Spleen (tissue), 13 donors: ENCODE measurements at places on chromosomes 5 and 9. TPM values are rescaled to one million over a fixed set of nuclear protein-coding genes. Genes with fewer than 3 reads are reported as not detected.
A peak's percentile ranks its signal among the peaks of the same experiment; 100 is the strongest.

Gene MATR3
- 170 TPM for total RNA-seq

Gene PTPDC1
- 6.0 TPM for total RNA-seq

Gene ITK
- total RNA-seq: 50.8 TPM

Gene C7
- 244 TPM for total RNA-seq

Gene TEX48
- total RNA-seq: not detected

Gene ABO
- 2.7 TPM for total RNA-seq

Gene EFNA5
- 23.4 TPM for total RNA-seq

Gene HSPB3
- not detected for total RNA-seq

Gene NPM1
- total RNA-seq: 572 TPM

Gene SPRY4
- total RNA-seq: 21.2 TPM

Gene TPRN
- total RNA-seq: 6.7 TPM

Gene SPATA31C1
- not detected for total RNA-seq

GRCh38 chr5:150513375-150514309 lies 5.7 kb downstream of the NDST1 start:
- H3K4me3 ChIP-seq: no peak overlapping the region
- no peak for DNase-seq
- no peaks in the 10 kb centered on the region for H3K27me3 ChIP-seq
- peak overlapping the region; percentile 81 for H3K27ac ChIP-seq
- H3K4me1 ChIP-seq: peaks cover 76% of the 10 kb centered on the region

DNA sequence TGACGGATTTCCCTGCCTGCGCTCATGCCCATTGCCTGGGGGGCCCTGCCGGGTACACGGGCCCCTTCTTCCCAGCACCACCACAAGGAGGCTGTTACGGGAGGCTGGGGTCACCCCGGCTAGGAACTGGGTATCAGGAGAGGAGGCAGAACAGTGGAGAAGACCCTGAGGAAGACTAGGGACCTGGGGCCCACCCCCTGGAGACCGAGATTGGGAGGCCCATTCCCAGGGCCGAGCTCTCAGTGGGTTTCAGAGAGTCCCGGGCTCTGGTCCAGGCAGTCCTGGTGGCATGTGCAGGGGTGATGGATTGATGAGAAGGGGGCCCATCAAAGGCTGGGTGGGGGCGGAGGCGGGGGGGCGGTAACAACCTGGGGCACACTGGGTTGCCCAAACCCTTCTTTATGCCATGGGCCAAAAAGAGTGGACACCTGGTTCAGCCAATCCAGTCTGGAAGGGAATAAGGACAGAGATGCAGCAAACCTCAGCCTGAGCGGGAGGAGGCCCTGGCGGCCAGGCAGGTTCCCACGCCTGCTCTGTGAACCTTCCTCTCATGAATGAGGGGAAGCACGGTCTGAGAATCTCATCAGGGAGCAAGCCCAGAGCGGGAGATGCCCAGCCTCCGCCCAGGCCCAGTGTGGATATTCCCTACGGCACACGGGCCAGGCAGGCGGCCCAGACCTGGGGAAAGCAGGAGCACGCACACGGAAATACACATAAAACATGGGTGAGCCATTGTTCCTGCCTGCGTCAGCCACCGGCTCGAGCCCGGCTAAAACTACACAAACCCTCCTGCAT lies 785 bp upstream of the P4HA2 start:
- no peaks in the 10 kb centered on the region for H3K36me3 ChIP-seq
- DNase-seq: peak; percentile 71
- H3K27me3 ChIP-seq: peaks cover 20% of the 10 kb centered on the region
- peak overlapping the region; percentile 75 for H3K4me3 ChIP-seq

- DNase-seq: no peak
- H3K4me3 ChIP-seq: no peak overlapping the region
- H3K36me3 ChIP-seq: no peaks in the 10 kb centered on the region
- no peaks in the 10 kb centered on the region for H3K27me3 ChIP-seq
- H3K4me1 ChIP-seq: no peaks in the 10 kb centered on the region
- H3K27ac ChIP-seq: no peak overlapping the region
Observed at GRCh38 chr5:162852134-162852533, 585.3 kb upstream of the CCNG1 start.

DNA sequence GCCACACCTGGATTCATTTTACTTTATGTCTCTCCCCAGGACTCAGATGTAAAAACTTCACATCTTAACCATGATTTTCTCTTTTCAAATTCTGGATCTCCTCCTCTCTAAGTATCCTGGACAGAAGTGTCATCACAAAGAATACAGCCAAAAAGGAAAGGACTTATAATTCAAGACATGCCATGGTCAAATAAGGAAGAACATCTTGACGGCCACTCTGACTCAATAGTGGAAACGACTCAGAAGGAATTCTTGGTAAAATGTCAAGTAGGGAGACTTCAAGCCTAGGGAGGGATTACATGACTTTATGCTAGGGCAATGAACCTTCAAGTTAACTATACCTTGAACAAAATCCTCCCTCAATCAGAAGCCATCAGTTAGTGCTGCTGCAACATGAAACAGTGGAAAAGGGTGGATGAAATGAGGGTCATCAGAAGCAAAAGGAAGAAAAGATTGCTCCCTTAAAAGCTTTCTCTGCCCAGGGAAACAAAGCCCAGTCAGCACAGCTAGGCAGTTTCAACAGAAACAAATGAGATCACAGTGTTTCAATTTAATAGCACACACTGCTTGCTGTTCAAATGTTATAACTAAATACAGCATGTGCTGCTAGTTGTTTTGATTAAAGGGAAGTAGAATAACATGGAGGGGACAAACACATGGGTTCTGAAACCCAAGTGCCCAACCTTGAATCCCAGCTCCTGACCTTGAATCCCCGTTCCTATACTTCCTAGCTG lies 101.4 kb downstream of the LPAR1 start:
- H3K4me1 ChIP-seq: no peaks in the 10 kb centered on the region
- H3K27ac ChIP-seq: peak overlapping the region; percentile 55
- H3K4me3 ChIP-seq: no peak overlapping the region
- H3K36me3 ChIP-seq: no peaks in the 10 kb centered on the region
- no peak for DNase-seq
- no peaks in the 10 kb centered on the region for H3K27me3 ChIP-seq

DNA sequence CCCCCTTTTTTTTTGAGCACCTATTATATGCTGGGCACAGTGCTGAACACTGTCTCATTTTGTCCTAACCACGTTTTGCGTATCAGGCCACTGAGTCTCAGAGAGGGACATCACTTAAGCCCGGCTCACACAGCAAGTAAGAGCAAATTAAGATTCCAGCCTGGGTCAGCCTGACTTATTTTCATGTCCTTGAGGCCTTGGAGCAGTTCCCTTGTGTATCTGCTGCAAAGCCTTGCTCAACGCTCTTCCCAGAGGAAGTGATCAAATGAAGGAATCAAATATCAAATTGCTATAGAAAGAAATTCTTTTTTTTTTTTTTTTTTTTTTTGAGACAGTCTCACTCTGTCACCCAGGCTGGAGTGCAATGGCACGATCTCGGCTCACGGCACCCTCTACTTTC lies 30.7 kb downstream of the ERGIC1 start:
- peaks cover 57% of the 10 kb centered on the region for H3K4me1 ChIP-seq
- no peak overlapping the region for H3K27ac ChIP-seq
- H3K36me3 ChIP-seq: no peaks in the 10 kb centered on the region
- no peak for DNase-seq

GRCh38 chr5:90022002-90022710 lies 387.4 kb downstream of the CETN3 start:
- H3K4me3 ChIP-seq: no peak overlapping the region
- no peaks in the 10 kb centered on the region for H3K36me3 ChIP-seq

DNA sequence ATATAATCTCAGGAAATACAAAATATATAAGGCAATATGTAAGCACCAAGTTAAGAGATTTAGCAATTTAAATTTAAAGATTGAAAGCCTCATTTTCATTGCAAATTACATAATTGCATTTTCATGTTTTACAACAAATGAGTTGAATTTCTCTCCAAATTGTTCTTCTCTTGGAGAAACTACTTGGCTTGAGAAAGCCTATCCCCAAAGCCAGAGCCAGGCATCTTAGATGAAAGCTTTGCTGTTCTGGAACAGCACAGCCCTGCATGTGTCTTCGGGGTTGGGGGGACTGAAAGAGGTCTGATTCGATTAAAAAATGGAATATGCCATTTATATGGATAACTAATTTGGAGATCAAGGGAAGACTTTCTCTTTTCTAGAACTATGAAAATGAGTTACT lies 212.0 kb downstream of the PARP8 start:
- H3K4me3 ChIP-seq: no peak overlapping the region
- H3K27ac ChIP-seq: no peak overlapping the region
- no peaks in the 10 kb centered on the region for H3K4me1 ChIP-seq
- H3K27me3 ChIP-seq: no peaks in the 10 kb centered on the region
- no peaks in the 10 kb centered on the region for H3K36me3 ChIP-seq

DNA sequence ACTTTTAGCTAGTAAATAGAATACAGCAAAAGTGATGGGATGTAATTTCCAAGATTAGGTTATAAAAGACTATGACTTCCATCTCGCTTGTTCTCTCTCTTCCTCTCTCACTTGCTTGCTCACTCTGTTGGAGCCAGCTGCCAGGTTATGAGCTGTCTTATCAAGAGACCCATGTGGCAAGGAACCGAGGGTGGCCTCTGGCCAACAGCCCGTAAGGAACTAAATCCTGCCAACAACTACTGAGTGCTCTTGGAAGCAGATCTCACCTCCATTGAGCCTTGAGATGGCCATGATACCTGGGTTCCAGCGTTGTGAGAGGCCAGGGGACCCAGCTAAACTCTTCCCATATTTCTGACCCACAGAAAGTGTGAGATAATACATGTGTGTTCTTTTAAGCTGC lies 636.1 kb downstream of the ACTL7B start:
- H3K27me3 ChIP-seq: no peaks in the 10 kb centered on the region
- H3K4me3 ChIP-seq: no peak overlapping the region
- no peak for DNase-seq
- H3K27ac ChIP-seq: no peak overlapping the region
- no peaks in the 10 kb centered on the region for H3K36me3 ChIP-seq

- H3K27ac ChIP-seq: no peak overlapping the region
- no peaks in the 10 kb centered on the region for H3K4me1 ChIP-seq
- DNase-seq: no peak
- no peaks in the 10 kb centered on the region for H3K27me3 ChIP-seq
Observed at GRCh38 chr5:158805195-158805594, 294.5 kb downstream of the EBF1 start.

- no peak for DNase-seq
- no peaks in the 10 kb centered on the region for H3K4me1 ChIP-seq
- H3K36me3 ChIP-seq: peaks cover 89% of the 10 kb centered on the region
- no peak overlapping the region for H3K4me3 ChIP-seq
Observed at GRCh38 chr9:113164536-113165300, 13.9 kb downstream of the SLC31A2 start.

- H3K4me1 ChIP-seq: peaks cover 10% of the 10 kb centered on the region
- no peak overlapping the region for H3K27ac ChIP-seq
- H3K4me3 ChIP-seq: no peak overlapping the region
- no peaks in the 10 kb centered on the region for H3K27me3 ChIP-seq
- DNase-seq: no peak
Observed at GRCh38 chr5:157020511-157021222, 38.2 kb downstream of the HAVCR1 start.

DNA sequence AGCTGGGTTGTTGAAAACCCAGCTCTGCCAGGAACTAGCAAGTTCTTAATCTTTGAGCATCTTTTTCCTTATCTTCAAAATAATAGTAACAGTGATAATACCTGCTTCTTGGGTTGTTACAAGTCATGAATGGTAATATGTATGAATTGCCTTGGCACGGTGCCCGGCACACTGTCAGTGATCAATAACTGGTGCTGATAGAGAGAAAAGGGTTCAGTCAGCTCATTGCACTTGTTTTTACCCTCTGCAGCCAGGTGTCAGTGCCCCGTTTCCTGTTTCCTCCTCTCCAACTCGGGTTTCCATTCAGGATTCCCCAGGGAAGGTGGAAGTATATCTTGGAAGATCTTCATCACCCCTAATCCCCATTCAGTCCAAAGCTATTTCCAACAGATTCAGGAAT lies 15.8 kb upstream of the NIPAL4 start:
- H3K27ac ChIP-seq: no peak overlapping the region
- no peaks in the 10 kb centered on the region for H3K36me3 ChIP-seq
- H3K27me3 ChIP-seq: no peaks in the 10 kb centered on the region
- no peak for DNase-seq
- no peak overlapping the region for H3K4me3 ChIP-seq

DNA sequence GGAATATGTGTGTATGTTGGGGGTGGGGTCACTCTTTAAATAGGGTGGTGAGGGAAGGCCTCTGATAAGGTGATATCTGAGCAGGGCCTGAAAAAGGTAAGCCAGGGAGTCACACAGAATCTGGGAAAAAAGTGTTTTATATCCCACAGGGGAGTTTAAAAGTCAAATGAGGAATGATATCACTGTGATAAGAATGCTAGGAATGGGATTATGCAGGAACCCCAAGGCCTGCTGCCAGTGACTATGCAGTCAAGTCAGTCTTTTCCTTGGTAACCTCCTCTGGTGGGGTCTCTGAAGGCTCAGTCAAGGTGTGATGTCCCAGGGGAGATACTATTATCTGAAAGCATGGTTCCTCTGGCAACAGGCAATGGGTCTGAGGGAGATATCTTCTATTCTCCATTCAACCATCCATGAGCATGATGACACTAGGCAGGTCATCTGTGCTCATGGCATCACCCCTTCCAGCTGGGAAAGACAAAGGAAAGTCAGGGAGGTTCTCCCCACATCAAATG lies 53.5 kb downstream of the GRIA1 start:
- H3K27me3 ChIP-seq: no peaks in the 10 kb centered on the region
- H3K4me1 ChIP-seq: no peaks in the 10 kb centered on the region
- H3K36me3 ChIP-seq: no peaks in the 10 kb centered on the region
- no peak for DNase-seq

- H3K4me1 ChIP-seq: no peaks in the 10 kb centered on the region
- H3K27me3 ChIP-seq: no peaks in the 10 kb centered on the region
- no peak overlapping the region for H3K4me3 ChIP-seq
- no peak overlapping the region for H3K27ac ChIP-seq
Observed at GRCh38 chr5:88404405-88404804, 135.8 kb upstream of the TMEM161B start.

DNA sequence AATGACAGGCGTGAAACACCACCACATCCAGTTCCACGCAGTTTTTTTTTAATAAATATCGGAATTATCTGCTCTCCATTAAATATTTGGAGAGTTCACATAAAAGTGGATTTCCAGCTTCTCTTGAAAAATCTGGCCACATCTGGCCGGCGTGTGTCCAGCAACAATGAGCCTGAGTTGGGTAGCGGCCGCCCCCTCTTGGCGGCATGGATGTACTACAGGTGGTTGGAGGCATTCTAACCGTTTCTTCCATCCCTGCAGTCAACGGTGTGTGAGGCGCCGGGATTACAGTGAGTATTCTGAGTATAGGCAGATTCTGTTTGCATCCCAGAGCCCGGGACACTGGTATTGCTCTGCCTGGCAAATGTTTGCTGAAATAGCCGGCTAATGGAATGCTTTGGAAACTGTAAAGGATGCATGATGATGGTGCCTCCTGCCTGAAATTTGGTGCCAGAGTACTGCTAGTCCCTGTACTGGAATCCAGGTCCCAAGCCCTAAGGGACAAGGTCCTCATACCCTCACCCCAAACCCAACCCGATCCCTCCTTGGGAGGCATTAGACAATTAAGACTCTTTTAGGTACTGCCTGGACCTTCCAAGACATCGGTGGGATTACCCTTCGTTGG lies 13.6 kb upstream of the GM2A start:
- no peak overlapping the region for H3K4me3 ChIP-seq
- H3K36me3 ChIP-seq: no peaks in the 10 kb centered on the region
- H3K27me3 ChIP-seq: no peaks in the 10 kb centered on the region
- DNase-seq: peak; percentile 93
- H3K27ac ChIP-seq: no peak overlapping the region

GRCh38 chr5:92402045-92402444 lies 1018.9 kb upstream of the ARRDC3 start:
- DNase-seq: no peak
- no peaks in the 10 kb centered on the region for H3K4me1 ChIP-seq
- no peaks in the 10 kb centered on the region for H3K27me3 ChIP-seq
- H3K4me3 ChIP-seq: no peak overlapping the region
